Hippocampal formation (tissue), 2 donors: ENCODE measurements at places on chromosomes 2 and 18.

DNA sequence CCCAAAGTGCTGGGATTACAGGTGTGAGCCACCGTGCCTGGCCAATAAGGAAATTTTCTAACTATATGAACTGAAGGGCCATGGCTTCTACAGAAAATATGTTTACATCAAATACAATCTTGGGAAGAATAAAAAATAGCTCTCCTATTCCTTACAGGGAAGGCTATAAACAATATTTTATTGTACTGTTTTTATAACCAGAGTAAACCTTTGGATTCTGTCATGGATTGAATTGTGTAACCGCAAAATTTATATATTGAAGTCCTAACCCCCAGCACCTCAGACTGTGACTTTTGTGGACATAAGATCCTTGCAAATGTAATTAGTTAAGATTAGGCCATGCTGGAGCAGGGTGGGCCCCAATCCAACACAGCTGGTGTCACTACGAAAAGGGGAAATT, 8.3 kb downstream of the HSBP1L1 start:
- DNase-seq: no peak

DNA sequence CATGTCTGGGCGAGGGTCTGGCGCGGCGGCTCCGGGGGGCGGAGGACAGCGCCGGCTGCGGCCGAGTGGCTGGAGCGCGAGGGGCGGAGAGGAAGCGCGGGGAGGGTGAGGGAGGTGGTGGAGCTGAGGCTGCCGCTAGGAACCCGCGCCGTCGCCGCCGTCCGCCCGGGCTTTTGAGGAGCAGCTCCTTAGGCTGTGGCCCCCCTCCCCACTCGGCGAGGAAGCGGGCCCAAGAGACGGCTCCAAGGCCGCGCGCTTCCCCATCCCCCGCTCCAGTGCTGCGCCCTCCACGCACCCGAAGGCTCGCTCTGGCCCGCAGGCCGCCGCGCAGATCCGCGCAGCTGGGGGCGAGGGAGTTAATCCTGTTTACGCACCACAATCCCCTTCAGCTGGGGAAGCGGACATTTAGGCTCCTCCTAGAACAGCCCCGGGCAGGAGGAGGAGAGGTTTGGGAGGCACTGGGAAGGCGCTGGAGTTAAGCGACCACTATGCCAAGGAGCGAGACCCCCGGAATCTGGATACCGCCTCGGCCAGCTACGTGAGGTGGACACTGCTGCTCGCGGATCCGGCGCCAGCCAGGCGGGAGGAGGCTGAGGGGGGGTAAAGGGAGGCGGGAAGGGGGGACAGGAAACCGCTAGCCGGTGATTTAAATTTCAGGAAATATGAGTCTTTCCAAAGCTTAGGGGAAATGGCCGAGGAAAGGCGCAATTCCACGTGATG, at the start of gene CNRIP1:
TSS of gene CNRIP1 (minus strand) at position 552 of the 720 bp plus-strand sequence. CDS start at position 3, 549 bp downstream.
- DNase-seq: peak; percentile 64

DNA sequence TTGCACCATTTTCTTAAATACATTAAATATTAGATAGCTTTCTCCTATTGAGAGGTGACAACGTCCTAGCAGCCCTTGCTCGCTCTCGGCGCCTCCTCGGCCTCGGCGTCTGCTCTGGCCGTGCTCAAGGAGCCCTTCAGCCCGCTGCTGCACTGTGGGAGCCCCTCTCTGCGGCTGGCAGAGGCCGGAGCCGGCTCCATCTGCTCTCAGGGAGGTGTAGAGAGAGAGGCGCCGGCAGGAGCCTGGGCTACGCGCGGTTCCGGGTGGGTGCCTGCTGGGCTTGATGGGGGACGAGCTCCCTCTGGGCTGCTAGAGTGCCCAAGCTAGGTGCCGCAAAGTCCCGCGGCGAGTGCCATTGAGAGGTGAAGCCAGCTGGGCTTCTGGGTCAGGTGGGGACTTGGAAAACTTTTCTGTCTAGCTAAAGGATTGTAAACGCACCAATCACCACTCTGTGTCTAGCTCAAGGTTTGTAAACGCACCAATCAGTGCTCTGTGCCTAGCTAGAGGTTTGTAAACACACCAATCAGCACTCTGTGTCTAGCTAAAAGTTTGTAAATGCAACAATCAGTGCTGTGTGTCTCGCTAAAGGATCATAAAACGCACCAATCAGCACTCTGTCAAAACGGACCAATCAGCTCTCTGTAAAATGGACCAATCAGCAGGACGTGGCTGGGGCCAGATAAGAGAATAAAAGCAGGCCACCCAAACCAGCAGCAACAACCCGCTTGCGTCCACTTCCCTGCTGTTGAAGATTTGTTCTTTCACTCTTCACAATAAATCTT, 3.1 kb downstream of the RPRD1A start:
- no peak for DNase-seq

DNA sequence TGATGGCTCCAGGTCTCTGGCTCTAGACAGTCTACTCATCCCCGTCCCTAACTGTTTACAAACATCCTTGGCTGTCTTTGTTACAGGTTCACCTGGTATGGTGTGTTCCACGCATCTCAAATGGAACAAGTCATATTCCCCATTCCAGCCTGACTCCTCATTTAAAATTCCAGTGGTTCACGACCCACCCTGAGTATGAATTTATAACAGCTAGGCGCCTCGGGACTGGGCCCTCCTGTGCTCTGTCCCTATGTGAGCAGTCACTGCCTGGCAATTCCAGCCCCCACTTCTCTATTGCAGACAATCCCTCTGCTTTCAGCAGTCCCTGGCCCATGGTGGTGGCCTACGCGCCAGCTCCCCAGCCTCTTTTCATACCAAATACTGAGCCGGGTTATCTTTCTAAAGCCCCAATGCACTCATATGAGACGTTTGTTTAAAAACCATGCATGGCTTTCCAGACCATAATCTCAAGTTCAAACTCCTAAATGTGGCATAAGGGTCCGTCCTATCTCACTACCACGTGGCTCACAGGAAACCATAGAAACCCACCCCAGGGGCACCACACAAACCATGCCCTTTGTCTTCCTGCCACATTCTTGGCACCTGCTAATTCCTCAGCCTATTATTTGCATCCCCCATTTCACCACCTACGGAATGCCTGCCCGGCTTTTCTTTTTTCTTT, 1.6 kb downstream of the SERPINB8 start:
- DNase-seq: no peak

GRCh38 chr2:64750817-64751285, 97.1 kb upstream of the SERTAD2 start:
- peak; percentile 100 for DNase-seq

DNA sequence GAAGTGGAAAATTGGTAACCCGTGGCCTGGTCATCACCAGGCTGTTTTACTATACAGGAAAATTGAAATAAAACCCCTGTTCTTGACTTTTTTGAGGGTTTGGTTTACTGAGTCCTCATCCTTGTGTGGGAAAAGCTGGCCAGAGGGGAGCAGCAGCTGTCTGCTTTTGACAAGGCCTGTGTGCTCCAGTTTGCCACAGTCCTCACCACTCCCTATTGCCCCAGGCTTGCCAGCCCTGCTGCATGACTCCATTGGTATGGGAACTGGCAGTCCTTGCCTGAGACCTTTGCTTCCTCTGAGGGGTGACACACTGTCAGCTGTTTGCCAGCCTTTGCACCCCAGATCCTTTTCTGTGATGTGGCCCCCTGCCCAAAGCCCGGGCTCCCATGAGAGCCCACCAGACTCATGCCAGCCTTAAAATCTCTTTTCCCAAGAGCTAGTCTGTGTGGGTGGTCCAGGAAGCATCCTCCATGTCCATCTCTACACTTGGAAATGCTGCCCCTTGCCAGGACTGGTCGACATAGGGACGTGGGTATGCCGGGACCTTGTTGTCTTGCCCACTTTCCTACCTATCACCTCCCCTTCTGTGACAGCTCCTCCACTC, 39.0 kb downstream of the GLI2 start:
- no peak for DNase-seq

- DNase-seq: no peak
Measured at GRCh38 chr2:241741016-241741415, 6.6 kb downstream of the D2HGDH start.

DNA sequence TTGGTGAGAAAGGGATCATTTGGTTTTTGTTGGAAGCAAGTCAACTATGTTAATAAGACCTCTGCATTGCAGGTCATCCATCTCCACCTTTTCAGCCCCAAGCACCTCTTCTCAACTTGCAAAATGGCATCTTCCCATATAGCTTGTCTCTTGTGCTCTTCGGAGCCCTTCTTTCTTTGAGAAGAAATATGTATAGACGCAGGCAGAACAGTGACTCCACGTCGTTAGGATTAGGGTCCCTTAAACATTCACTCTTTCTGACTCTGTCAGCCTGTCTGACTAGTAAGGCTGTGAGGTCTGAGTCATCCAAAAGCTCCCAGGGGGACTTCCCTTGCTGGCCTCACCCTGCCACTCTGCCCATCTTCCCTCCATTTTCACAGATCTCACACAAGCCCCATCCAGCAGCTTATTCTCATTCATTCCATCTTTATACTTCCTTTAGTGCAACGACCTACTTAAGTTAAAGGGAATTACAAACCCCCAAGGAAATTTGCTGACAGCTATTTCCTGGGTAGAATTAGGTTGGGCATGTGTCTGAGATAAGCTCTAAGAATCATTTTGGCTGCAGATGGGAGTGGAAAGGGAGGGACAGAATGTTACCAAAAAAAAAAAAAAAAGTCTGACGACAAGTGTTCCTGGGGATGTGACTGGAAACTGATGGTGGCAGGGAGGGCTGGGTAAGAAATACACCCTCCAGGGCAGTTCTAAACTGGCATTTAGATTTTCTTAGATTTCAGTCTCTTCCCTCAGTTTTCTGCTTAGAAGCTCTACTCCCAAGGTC, 37.7 kb upstream of the MEX3C start:
- no peak for DNase-seq
